ENCODE measurements at places on chromosomes 2 and 18.

DNA sequence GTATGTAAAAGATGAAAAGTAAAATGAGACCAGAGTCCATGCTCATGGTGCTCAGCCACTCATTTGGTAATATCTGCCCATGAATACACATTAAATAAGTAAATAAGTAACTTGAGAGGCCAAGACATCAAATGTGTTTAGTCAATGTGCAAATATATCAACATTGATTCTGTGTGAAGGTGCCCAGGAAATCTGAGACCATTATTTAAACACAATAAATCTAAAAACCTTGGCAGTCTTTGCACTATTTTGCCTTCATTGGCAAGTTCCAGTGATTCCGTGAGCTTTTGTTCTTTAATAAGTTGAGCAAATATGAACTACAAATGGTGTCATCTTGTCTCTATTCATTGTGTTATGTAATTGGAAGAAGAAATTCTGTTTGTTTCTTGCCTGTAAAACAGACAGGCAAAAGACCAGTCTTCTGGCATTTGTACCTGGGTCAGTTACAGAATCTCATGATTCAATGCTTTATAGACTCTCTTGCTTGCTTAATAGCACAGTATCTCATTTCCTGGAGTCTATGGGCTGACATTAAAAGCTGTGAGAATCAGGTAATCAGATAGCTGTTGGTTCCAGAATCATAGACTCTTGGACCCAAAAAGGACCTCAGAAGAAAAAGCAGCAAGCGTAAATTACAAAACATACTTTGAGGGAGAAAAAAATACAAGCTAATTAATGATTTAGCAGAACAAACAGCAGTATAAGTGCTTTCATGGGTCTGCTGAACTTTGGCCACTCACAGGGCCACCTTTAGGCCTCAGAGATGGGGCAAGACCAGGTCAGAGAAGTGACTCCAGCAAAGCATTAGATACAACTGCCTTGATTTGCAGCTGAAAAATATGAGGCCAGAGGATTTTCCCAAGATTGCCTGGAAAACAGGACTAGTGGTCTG is 20.0 kb upstream of the SERPINB3 start:
- DNase-seq = no peak

- no peak for DNase-seq
Measured at GRCh38 chr2:15758848-15759247, 167.2 kb downstream of the DDX1 start.

- DNase-seq = no peak
Measured at GRCh38 chr18:36706134-36706881, 122.5 kb downstream of the TPGS2 start.

DNA sequence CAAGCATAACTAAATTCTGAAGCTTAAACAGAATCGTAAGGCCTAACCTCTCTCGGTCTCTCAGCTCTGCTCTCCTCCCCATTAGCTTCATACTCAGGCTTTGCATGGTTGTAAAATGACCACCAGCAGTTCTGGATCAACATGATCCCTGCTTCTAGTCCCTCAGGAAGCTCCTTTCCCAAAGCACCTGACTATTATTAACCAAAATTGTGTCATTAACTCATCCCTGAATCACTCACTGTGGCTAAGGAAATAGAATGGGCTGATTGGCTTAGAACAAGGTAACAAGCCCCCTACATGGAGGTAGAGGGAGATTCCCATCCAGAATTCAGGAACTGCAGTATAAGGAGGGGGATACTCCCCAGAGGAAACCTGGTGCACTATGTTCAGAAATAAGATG is 448.3 kb downstream of the ARHGAP15 start:
- DNase-seq = no peak

- DNase-seq = no peak
Measured at GRCh38 chr2:101477556-101477955, 2.6 kb upstream of the RFX8 start.

DNA sequence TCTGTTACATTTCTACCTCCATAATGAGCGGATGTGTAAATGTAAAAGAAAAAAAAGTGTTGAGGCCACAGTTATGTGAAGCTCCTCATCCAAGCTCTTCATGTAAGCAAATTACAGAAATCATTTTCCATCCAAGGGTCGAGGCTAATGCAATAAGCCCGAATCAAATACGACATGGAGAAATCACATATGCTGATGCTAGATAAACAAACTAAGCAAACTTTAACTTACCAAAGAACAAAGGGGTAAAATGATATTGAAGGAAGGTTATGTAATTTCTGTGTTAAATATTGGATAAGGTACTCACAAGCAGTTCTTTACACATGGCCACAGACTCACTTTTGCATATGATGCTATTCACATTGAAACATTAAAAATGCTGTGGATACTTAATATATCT is 310.2 kb upstream of the ID2 start:
- DNase-seq = no peak

- no peak for DNase-seq
Measured at GRCh38 chr2:19100570-19100969, 257.9 kb downstream of the OSR1 start.

- DNase-seq = no peak
Measured at GRCh38 chr2:28601616-28602015, 105.8 kb downstream of the PLB1 start.

DNA sequence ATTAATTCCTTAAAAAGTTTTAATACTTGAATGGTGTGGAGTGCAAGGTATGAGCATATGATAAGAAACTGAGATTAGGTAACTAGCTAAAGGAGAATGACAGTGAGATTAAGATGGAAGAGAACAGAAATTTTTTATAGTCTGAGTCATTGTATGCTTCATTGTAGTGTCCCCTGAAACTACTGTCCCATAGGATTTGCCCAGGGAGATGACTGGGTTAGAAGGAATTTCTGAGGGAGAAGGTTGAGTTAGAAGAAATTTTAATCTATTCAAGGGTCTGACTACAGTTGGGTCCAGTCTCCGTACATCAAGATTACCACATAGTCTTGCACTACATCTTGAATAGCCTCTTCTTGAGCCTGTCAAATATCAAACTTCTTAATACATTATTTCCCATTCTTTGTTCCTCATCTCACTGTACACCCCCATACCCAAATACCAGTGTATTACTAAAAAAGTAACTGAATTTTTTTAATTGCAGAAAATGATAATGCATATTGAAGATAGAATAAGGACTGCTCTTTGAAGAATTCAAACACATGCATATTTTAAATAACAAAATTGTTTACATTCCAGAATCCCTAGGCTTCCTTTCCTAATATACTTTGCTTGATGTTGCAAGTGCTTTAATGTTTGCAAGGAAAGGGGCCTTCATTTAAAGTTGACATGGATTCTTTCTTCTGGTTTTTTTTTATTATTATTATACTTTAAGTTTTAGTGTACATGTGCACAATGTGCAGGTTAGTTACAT is 314.3 kb upstream of the COL3A1 start:
- no peak for DNase-seq

DNA sequence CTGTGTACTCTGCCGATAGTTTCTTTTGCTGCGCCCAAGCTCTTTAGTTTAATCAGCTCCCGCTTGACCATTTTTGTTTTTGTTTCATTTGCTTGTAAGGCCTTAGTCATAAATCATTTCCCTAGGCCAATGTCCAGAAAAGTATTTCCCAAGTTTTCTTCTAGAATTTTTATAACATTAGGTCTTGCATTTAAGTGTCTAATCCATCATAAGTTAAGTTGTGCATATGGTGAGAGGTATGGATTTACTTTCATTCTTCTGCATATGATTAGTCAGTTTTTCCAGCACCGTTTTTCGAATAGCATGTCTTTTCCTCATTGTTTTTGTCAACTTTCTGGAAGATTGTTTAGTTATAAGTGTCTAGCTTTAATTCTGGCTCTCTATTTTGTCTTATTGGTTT is 484.8 kb upstream of the CNTNAP5 start:
- DNase-seq = no peak

GRCh38 chr2:1147873-1148612 is 197.4 kb downstream of the SNTG2 start:
- DNase-seq = no peak

GRCh38 chr2:222722327-222722946 is 51.0 kb downstream of the MOGAT1 start:
- DNase-seq = peak; percentile 86

- DNase-seq = no peak
Measured at GRCh38 chr2:65300761-65301711, 73.4 kb downstream of the ACTR2 start.

DNA sequence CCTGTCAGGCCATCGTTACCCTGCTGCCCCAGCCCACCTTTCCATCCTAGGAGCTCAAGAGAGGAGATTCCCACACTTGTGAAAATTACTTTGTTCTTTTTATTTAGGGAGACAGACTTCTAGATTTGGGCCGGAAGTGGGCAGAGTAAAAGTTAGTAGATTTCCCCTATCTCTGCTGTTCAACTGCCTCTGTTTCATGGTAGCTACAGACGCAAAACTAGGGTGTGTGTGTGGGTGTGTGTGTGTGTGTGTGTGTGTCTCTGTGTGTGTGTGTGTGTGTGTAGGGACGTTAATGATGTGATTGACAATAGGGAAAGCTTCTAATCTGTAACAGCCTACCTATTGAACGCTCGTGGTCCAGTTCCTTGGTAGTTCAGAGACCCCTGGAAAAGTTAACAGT is 438 bp downstream of the PSMA8 start:
- no peak for DNase-seq

All from SK-N-MC (cell line).